Esophagus squamous epithelium (tissue), 5 donors: ENCODE measurements at places on chromosomes 6 and 20.

DNA sequence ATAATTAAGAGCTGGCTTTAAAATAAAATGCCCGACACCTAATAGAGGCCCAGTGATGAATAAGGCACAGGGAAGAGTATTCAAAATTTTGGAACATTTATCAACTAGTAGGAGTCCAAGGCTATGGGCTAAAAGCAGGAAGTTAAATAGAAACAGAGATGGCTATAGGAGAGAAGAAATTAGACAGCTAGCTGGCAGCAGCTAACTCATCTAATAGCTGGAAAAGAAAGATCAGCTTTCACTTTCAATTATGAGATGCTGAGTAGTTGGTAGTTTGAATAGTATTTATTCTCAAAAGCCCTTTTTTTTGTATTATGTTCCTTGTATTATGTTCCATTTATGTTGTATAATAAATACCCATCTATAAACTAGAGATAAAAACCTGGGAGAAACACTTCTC lies 215.7 kb downstream of the SLC35F1 start:
- no peak for DNase-seq

- DNase-seq: no peak
Measured at GRCh38 chr6:82641677-82642076, 278.1 kb downstream of the TPBG start.

DNA sequence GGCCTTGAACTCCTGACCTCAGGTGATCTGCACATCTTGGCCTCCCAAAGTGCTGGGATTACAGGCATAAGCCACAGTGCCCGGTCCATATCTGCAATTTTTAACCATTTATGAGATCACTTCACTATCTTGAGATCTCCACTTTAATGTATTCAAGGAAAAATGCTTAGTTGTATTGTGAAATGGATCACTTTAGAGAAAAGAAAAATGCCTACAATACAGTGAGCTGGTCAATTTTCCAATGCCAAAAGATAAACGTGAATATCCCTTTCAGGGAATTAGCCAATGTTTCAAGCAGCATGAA lies 82.8 kb upstream of the ZNF217 start:
- no peak for DNase-seq

DNA sequence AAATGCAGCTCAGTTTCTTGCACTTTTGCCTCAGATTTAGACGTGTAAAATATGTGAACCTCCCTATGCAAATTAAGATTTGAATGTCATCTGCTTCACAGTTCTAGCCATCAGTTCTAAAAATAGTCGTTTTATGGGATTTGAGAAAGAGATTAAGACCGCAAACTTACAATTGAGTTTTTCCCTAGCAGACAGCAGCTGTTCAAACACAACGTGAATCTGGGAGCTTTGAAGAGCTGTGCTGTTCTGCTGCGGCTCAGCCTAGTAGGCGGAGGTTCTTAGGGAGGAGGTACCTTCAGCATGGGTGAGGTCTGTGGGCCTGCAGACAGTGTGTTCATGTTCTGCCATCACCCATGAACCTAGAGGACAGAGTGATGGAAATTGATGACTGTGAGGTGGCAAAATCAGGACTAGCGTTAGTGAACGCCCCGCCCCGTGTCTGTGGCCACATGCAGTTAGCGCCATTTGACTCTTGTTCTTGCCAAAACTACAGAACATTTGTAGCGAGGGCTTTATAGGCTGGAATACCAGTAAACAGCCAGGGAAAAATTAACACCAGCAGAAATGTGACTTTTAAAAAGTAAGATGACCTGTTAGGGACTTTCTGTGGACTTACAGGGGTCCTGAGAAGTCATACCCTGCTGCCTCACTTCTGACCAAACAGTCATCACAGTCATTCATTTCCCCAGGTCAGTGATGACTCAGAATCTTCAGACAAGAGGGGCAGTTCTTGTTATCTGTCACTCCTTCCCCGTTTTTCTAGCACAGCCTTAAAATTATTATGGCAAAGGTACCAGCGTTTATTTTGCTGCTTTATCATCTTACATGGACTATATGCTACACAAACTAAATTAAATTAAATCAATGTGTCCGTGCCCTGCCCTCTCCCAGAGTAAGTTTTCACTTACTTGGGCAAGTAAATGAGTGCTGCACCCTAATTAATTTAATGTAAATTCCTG lies 84.3 kb upstream of the TMEM181 start:
- DNase-seq: no peak

DNA sequence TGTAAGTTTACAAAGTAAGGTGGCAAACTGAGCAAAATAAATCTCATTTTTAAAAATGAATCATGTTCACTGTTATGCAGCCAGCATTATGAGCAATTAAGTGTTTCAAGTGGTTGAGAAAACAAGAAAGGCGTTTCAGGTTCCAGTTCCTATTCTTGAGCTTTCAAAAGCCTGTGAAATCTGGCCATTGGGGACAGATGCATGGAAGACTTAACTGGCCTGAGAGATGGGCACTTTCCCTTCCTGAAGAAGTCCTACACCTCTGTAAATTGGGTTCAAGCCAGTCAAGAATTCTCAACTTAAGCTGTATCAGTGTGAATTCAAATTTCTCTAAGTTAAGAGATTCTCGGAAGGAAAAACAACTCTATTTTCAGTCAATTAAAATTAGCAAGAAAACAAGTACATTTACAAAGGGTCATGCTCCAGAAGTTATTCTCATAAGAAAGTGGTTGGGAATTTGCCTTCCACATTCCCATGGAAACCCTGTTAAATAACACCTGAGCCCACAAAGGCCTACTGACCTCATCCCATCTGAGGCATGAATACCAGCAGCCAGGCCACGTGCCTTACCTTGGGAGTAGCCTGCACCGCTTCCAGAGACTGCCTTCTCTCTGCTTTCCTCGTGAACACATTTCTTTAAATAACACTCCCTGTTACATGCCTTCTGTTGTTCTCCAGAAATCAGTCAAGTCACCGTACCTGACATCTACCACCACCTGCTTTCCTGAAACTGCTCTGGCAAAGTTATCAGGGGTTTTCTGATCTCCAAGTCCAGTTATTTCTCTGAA lies 19.4 kb downstream of the MAP3K5 start:
- no peak for DNase-seq

GRCh38 chr6:156919370-156919769 lies 142.2 kb downstream of the ARID1B start:
- no peak for DNase-seq

DNA sequence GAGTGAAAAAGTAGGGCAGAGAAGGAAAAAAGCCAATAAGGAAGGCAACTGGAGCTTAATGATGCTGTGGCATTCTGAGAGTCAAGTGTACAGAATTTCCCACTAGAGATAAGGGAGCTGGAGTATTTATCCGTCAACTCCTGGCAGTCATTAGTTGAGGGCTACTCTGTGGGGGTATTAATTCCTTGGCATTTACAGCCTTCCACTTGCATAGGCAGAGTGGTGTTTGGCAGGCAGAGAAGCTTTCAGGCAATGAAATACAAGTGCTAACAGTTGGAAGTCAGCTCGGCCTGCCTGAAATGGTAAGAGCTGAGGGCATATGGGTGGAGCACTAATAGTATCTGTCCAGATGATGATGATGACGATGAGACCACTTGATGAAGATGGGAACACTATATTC lies 207.3 kb upstream of the FLRT3 start:
- DNase-seq: no peak

DNA sequence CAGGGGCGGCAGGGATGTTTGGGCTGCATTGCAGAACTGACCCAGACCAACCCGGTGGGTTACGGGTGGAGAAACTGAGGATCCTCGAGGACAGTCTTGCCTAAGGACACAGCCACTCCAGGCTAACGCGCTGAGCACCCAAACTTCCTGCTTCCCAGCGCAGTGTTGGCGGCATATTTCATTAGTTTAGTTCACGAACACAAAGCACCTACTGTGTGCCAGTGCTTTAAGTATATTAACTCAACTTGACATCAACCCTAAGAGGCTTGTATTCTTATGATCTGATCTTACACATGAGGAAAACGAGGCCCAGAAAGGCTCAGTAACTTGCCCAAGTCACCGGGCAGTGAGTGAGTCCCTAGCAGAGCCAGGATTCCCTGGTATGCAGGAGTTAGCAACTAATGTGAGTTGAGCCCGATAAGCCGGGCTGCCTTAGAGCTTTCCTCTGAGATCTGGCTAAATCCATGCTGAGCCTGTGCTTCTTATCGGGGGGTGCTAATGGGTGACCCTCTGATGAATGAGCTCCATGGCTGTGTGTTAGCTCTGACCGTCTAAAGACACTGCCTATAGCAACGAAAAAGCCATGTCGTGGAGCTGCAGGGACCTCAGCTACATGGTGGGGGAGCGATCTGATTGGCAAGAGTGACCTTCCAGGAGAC lies 92.7 kb downstream of the CD40 start:
- no peak for DNase-seq

DNA sequence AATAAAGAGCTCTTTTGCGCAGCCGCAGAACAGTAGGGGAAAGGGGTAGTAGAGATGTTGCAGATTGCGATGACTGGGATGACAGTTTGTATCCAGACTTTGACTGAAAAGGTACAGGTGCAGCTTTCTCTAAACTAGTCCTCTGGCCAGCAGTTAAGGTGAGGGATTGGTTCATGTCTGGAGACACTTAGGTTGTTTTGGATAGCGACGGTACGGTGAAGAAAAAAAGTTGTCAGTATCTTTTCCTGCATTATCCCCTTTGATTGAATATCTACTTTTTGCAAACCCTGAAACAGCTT lies 537 bp downstream of the PRR3 start:
- no peak for DNase-seq

- no peak for DNase-seq
Measured at GRCh38 chr6:162467679-162468078, 259.9 kb downstream of the PRKN start.
